ENCODE measurements at places on chromosomes 6 and 20. TPM values are rescaled to one million over a fixed set of nuclear protein-coding genes. Genes with fewer than 3 reads are reported as not detected.
A peak's percentile ranks its signal among the peaks of the same experiment; 100 is the strongest.

- no peak overlapping the region for H3K27ac ChIP-seq
- no peak overlapping the region for H3K4me3 ChIP-seq
- no peaks in the 10 kb centered on the region for H3K27me3 ChIP-seq
- no peaks in the 10 kb centered on the region for H3K4me1 ChIP-seq
- no peak for DNase-seq
Observed at GRCh38 chr6:40232698-40233097, 298.4 kb upstream of the MOCS1 start.

DNA sequence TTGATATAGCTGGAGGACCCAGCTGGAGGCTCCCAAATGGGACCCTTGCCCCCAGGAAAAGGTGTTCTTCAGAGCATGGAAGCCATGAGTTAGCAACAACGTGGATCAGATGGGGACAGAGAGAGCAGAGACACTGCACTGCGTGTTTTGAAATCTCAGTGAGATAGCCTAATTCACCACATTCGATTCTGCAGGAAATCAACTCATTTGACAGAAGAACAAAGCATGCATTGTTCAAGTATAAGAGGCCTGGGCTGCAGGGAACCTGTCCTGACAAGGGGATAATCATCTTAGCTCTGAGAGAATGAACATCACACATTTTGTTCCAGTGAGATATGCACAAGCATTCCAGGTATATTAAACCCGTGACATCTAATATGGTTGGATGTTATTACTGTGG, 450.2 kb downstream of the CDH26 start:
- no peak overlapping the region for H3K4me3 ChIP-seq
- no peak overlapping the region for H3K27ac ChIP-seq
- no peaks in the 10 kb centered on the region for H3K4me1 ChIP-seq

Gene COL12A1
- polyA plus RNA-seq, result not detected

DNA sequence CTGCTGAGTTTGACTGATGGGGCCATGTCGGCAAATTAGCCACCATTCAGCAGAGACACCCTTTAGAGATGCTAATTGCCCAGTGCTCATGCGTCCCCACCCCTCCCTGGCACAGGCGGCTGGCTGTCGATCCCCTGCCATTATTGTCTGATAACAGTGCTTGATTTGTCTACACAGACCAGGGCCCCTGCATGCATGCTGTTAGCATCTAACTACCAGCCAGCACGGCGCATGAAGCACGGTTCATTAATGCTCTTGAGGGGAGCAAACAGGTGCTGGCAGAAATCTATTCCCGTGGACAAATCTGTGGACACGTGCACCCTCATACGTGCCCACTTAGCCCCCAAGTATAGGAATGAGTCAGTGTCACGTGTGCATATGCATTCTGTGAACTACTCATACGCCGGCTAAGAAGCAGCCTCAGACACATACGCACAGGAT, 32.2 kb downstream of the KCNB1 start:
- no peak for DNase-seq
- H3K4me1 ChIP-seq, result no peaks in the 10 kb centered on the region
- no peak overlapping the region for H3K27ac ChIP-seq
- H3K27me3 ChIP-seq, result no peaks in the 10 kb centered on the region
- H3K4me3 ChIP-seq, result no peak overlapping the region
- no peaks in the 10 kb centered on the region for H3K36me3 ChIP-seq

Gene BNIP5
- not detected for polyA plus RNA-seq

Gene ALDH8A1
- polyA plus RNA-seq, result 0.39 TPM

DNA sequence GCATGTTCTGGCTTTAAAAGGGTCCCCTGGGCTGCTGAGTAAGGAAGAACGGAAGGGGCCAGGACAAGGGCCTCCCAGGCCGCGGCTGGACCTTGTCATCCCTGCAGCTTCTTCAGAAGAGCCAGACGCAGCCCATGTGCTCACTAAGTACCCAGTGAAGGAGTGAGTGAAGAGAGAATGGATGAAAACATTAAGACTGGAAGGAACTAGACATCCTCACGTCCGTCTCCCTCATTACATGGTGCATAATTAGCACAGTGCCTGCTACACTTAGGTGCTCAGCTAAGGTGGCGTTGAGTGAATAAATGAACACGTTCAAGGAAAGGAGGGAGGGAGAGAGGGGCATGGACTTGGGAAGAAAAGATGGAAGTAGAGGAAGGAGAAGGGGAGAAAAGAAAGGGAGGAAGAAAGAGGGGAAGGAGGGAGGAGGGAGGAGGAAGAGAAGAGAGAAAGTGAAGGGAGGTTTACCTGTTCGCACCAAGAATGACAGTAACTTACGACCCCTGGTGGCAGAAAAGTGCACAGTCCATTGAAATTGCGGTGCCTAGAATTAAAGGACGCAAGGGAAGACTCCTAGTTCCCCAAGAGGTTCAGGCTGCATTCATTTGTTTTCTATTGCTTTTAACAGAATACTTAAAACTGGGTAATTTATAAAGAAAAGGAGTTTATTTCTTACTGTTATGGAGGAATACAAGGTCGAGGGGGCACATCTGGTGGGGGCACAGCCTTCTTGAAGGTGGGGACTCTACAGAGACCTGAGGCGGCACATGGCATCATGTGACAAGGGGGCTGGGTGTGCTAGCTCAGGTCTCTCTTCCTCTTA, 8.0 kb downstream of the TP53RK start:
- peak; percentile 67 for DNase-seq
- H3K27ac ChIP-seq, result no peak overlapping the region
- no peaks in the 10 kb centered on the region for H3K27me3 ChIP-seq
- H3K4me1 ChIP-seq, result peaks cover 21% of the 10 kb centered on the region
- peaks cover 9% of the 10 kb centered on the region for H3K36me3 ChIP-seq

All from CD4-positive, CD25-positive, alpha-beta regulatory T cell (primary cell).